ENCODE measurements at places on chromosomes 3 and 15.

DNA sequence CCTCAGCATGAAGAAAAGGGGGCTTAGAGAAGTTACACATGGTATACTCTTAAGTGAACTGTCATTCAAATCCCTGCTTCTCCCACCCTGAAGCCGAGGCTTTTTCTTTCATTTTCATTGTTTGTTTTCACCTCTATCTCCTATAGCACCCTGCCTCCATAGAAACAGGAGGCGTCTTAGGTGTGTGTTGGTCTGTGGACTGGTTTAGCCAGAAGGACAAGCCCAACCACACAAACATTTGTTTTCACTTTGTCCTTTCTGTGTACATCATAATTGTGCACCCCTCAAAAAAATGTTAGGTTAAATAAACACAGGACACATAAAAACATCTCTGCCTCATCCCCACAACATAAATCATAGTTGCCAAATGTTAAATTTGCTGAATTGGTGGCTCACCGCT lies 73.3 kb upstream of the UBE2E2 start:
- no peak for DNase-seq

DNA sequence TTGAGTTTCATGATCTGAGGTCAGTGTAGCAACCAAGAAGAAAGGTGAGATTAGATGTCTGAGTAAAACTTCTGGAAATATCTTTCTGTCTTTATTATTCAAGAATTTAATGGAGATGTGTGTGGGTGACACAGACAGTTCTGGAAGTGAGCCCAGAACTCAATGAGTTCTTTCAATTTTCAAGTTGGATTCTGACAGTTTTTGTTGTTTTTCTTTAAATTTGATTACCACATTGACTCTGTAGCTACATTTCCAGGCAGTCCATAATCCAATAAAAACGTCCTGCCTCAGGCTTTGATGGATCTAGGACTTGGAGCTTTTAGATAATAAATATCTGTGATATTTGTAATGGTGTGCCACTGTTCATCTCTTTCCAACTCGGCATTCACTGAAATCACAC lies 3.9 kb upstream of the PARP14 start:
- DNase-seq: no peak

DNA sequence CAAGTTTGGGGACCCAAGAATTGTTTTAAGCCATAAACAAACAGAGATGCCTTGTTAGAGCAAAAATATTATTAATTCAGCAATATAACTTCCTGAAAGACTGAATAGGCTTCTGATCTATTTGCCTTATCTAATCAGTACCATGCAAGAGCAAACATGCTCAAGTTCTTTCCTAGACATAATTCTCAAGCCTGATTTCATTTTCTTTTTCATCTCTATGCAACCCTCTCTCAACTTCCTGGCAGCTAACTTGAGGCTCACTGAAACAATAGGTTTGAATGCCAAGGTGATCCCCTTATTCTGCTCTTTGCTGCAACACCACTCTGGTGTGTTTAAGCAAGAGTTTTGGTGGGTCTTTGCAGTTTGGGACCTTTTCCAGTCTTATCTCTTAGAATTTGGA lies 230.9 kb upstream of the CD96 start:
- no peak for DNase-seq

- DNase-seq: no peak
Observed at GRCh38 chr3:173586166-173586565, 188.6 kb downstream of the NLGN1 start.

DNA sequence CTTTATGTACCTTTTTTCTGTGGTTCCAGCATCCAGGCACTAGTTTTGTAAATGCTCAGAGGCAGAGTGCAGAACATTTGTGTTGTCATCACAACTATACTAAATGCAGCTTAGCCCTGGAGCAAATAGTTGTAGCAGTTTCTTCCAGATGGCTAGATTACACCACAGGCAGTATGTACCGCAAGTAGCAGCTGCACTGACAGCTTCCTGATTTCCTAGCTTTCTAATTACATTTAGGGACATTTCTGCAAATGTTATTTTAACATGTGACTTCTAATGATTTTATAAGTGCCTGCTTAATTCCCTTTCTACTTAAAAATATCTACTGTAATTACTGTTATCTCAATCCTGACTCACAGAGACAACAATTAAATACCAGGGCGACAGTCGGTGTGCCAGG lies 106.5 kb downstream of the NR2E3 start:
- DNase-seq: no peak

GRCh38 chr3:98954791-98955604 lies 53.5 kb upstream of the DCBLD2 start:
- DNase-seq: no peak

DNA sequence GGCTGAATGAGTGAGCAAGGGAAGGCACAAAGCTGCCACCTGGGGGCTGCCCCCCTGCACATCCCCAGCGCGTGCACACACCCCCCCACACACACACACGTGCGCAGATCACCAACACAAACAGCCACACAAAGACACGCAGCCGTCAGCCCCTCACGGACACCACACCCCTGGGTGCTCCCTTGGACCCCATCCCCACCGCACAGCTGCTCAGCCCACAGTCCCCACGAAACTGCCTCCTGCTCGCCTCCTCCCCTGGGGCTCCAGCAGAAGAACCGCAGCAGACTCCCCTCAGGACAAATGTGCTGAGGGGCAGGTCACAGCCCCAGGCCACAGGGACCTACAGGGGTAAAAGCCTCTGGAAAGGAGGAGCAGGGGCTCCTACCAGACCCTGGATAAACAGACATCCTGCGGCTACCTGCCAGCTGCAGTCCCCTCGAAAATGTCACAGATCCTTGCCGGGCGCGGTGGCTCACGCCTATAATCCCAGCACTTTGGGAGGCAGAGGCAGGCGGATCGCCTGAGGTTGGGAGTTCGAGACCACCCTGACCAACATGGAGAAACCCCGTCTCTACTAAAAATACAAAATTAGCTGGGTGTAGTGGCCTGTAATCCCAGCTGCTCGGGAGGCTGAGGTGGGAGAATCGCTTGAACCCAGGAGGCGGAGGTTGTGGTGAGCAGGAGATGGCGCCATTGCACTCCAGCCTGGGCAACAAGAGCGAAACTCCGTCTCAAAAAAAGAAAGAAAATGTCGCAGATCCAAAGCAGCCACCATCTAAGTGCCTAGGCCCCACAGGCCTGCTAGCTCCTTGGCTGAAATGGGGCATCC lies 6.5 kb downstream of the TWF2 start:
- no peak for DNase-seq

DNA sequence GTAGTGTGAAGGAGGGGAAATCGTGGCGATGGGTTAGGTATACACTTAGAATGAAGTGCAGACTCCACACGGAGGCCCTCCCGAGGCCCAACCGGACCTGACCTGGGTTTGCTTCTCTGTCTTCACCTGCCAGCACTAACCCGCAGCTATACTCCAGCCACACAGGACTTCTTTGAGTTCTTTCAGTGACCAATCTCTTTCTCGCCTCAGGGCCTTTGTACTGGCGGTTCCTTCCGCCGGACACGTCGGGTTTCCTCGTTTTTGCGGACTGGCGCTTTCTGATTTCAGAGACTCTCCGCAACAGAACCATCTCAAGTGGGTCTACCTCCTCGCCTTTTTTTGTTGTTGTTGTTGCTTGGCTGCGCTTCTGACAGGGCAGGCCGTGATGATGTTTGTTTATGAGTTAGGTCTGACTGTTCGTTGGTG lies at the start of gene NEIL1:
Gene NEIL1 (plus strand): TSS at position 244 of the 426 bp plus-strand sequence. CDS start 1,867 bp downstream, outside the sequence.
- DNase-seq: no peak

GRCh38 chr3:158269942-158270341 lies 160.1 kb downstream of the RSRC1 start:
- no peak for DNase-seq

DNA sequence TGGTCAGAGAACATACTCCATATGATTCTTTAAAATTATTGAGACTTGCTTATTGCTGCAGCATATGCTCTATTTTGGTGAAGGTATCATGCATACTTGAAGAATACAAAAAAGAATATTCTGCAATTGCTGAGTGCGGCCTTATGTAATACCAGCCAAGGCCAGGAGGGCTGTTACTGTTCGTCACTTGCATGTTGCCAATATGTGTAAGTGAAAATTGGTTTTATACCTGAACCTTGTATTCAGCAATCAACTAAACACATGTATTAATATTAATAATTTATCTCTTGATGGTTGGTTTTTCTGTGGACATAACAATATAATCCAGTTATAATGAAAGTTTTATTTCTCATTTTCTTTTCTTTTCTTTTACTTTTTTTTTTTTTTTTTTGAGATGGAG lies 13.9 kb upstream of the GABRA5 start:
- DNase-seq: no peak

DNA sequence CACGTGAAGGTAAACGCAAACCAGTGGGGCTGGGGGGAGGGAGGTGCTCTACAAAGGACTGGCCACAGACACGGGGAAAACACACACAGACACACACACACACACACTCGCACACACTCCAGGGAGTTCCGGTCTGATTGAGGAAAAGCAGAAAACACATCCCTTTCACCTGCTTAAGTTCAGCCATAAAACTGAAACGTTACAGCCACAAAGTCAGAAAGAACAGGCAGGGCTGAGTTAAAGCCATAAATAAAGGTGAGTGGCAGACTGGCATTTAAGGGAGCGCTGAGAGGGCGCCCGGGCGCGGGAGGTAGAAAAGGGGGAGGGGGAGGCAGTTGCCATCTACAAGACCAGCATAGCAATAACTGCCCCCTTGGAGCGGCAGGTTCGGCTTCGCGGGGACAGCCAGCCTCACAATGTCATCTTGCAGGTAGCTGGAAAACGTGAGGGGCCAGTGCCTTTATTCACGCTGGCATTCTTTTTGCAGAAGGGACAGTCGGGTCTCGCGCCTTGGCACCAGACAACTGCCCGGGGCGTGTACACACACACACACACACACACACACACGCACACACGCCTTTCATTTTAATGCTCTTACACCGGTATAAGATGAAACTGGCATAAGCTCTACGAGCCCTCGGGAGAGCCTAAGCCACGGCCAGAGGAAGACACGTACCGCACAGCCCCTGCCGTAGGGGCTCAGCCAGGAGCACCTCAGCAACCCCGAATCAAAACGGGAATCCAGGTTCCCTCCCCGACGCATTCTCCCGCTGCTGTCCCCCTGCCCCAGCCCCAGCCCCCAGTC lies 866 bp downstream of the TNIK start:
- DNase-seq: no peak

GRCh38 chr3:53255775-53256703 lies at the start of gene TKT:
Gene TKT (minus strand): TSS chr3:53256022. CDS start chr3:53255942, 80 bp downstream.
- DNase-seq: peak; percentile 32

GRCh38 chr3:99468918-99469317 lies 169.5 kb upstream of the COL8A1 start:
- DNase-seq: no peak

- DNase-seq: no peak
Observed at GRCh38 chr3:10249833-10250232, 1.6 kb downstream of the TATDN2 start.

- DNase-seq: peak; percentile 19
Observed at GRCh38 chr15:91224755-91225380, 124.8 kb downstream of the SV2B start.

DNA sequence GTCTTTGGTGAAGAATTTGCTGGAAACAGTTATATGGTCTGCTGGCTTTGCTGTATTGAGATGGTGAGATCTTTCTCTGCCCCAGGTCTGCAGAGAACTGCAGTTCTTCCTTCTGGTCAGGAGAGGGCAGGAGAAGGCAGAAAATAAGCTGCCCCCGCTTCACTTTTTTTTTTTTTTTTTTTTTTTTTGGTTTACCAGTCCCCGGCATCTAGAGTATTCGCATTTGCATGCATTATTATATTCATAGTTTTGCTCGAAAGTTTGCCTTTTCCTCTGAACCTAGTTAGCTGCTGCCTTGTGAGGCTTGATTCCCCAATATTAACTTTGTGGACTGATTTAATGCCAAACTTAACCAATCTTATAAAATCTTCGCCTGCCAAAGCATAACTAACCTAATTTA lies 10.6 kb upstream of the PARL start:
- no peak for DNase-seq

- DNase-seq: no peak
Observed at GRCh38 chr3:126956361-126956760, 26.6 kb upstream of the PLXNA1 start.

GRCh38 chr3:175778994-175779393 lies 919.9 kb downstream of the NAALADL2 start:
- no peak for DNase-seq

DNA sequence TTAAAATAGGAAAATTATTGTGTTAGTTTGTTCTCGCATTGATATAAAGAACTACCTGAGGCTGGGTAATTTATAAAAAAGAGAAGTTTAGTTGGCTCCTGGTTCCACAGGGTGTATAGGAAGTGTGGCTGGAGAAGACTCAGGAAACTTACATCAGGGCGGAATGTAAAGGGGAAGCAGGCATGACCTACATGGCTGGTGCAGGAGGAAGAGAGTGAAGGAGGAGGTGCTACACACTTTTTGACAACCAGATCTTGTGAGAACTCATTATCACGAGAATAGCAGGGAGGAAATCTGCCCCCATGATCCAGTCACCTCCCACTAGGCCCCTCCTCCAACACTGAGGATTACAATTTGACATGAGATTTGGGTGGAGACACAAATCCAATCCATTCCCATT lies 490.7 kb downstream of the RBMS3 start:
- DNase-seq: no peak

- no peak for DNase-seq
Observed at GRCh38 chr3:48271763-48272498, 31.0 kb downstream of the ZNF589 start.

DNA sequence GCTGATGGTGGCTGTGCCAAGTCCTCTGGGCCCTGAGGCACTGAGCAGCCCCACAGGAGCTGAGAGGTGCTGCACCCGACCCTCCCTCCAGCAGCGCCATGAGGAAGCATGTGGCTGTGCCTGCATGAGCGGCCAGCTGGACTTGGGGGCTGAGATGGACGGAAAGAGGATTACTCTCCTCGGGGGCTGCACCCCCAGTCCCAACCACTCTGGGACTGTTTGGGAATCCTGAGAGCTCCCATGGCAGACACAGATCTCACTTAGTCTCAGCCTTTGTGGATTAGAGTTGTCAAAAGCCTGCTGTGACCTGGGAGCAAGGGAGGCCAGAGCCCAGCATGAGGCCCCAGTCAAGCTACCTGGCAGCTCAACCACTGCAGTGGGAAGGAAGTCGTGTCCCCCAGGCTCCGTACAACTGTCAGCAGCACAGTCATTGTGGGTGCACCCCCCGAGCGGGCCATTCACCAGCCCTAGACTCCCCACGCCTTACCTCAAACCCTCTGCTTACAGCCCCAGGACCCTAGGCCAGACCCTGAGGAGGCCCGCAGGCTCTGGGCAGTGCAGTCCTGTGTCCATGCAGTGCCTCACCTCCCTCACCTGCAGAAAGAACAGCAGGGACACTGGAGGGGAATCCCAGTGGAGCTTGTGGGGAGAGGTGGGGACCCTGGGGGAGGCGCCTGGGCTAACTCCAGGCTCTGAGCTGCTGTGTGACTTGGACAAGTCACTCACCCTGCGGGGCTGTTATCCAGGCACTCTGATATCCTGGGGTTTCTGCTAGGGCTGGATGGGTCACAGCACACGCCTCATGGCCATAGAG lies 17.1 kb downstream of the PRR23E start:
- no peak for DNase-seq

DNA sequence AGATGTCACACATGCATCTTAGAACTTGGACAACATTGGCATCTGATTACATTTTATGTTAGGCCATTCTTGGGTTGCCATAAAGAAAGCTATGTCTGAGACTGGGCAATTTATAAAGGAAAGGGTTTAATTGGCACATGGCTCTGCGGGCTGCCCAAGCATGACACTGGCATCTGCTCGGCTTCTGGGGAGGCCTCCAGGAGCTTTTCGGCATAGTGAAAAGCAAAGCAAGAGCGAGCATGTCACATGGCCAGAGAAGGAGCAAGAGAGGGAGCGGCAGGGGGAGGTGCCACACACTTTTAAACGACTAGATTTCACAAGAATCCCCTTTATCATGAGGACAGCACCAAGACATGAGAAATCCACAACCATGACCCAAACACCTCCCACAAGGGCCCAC lies 11.3 kb downstream of the RYR3 start:
- DNase-seq: no peak

GRCh38 chr3:107634099-107634489 lies 111.3 kb downstream of the BBX start:
- DNase-seq: no peak

All from NCI-H1930 (cell line).